B cell (primary cell): ENCODE measurements at places on chromosomes 7 and 10. TPM values are rescaled to one million over a fixed set of nuclear protein-coding genes. Genes with fewer than 3 reads are reported as not detected.

SPDYE2 gene
- 0.47 and 0.58 TPM in 2 replicates for total RNA-seq

GRCh38 chr10:44382981-44383748 lies 1.7 kb downstream of the CXCL12 start:
- no peak for DNase-seq

DNA sequence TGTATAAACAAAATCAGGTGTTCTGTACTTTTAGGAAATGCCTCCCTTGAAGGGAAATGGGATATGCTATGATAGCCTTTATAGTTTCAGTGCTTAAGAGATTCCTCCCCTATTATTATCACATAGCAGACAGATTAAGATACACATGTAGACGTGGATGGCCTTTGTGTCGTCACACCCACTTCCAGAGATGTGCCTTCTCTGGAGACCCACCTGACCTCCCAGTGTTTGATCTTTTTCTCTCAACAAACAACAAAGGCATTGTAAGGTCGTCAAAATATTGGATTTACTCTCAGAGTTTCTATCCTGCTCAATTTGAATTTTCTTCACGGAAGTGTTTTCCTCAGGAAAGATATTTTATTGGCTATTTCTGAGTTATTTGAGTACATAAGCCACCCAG lies 25.7 kb upstream of the C1GALT1 start:
- DNase-seq = no peak

ANXA8L1 gene
- not detected in 2 replicates for total RNA-seq

GRCh38 chr7:66930341-66930740 lies 9.3 kb downstream of the TMEM248 start:
- no peak for DNase-seq
